ENCODE measurements at places on chromosomes 13 and 19.
A peak's percentile ranks its signal among the peaks of the same experiment; 100 is the strongest.

DNA sequence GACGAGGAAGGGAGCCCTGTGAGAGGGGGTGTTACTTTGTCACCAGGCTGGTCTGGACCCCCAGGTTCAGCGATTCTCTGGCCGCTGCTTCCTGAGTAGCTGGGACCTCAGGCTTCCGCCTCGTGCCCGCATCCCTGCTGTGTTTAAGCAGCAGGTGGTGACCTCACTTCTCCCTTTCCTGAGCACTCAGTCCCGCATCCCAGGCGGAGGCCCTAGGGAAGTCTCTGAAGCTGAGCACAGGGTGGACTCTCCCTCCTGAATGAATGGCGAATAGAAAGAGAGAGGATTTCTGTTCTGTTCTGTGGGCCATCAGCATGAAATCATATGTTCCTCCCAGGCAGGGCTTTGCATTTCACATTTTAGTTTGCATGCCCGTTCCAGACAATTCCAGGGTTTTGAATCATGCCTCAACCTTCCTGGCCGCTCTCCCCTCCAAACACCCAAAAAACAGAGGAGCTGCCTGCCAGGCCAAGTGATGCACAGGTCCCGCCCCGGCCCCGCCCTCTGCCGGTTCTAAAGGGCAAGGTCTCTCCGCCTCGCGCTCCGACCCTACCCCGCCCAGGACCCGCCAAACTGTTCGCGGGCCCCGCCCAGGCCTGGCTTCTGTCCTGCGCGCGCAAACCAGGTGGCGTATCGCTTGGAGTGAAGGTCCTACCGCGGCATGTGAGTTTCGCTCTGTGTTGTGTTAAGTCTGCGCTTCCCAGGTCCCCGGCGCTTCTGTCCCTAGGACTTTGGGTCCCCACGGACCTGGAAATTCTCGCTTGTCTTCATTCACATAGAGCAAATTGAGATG is 35.1 kb upstream of the ZNF808 start:
- DNase-seq, result no peak

DNA sequence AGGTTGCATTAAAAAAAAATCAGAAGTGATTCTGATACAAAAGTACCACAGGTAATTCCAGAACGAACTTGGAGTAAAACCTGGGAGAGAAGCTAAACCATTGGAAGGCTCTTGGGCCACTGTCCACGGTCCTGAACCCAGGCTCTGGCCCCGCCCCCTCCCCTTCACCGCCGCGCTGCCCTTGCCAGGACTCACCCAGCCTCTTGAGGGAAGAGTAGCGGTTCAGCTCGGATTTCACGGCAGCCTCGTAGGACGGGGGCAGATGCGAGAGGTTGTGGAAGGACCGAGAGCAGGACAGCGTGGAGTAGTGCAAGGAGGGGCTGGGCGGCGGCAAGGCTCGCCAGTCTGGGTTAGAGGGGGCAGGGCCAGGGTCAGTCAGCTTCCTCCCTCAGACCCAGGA is 5.7 kb downstream of the SHISA7 start:
- peak; percentile 73 for DNase-seq

- peak; percentile 98 for DNase-seq
These were observed 7.6 kb downstream of the EGLN2 start for GRCh38 chr19:40806423-40807146.

- DNase-seq, result peak; percentile 19
These were observed 259.5 kb downstream of the NHLRC3 start for GRCh38 chr13:39297664-39298171.

GRCh38 chr19:47506459-47506858 is 8.4 kb downstream of the NAPA start:
- DNase-seq, result no peak

DNA sequence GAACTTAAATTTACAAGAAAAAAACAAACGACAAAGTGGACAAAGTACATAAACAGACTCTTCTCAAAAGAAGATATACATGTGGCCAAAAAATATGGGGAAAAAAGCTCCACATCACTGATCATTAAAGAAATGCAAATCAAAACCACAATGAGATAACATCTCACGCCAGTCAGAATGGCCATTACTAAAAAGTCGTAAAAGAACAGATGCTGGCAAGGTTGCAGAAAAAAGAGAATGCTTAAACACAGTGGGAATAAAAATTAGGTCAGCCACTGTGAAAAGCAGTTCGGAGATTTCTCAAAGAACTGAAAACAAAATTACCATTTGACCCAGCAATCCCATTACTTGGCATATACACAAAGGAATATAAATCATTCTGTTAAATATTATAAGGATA is 132.7 kb downstream of the UGGT2 start:
- no peak for DNase-seq

Measured in cardiac fibroblast (primary cell).